Vein endothelial cell (primary cell): ENCODE measurements at places on chromosomes 5 and 9. TPM values are rescaled to one million over a fixed set of nuclear protein-coding genes. Genes with fewer than 3 reads are reported as not detected.

Gene CMYA5
- 0.10 and 0.33 TPM in 2 replicates for total RNA-seq

Gene HAPLN1
- total RNA-seq: under 0.01 TPM in 1 of 2 replicates, not detected in the other

Gene IGFBPL1
- 0.48 TPM in 1 of 2 replicates, not detected in the other for total RNA-seq

Gene KLF9
- total RNA-seq: 17.3 and 17.7 TPM in 2 replicates

Gene SLC25A2
- 0.48 TPM in 1 of 2 replicates, not detected in the other for total RNA-seq

Gene EQTN
- total RNA-seq: not detected in 2 replicates

Gene FOXD4L4
- total RNA-seq: 0.19 and 0.33 TPM in 2 replicates

Gene HMMR
- total RNA-seq: 11.8 and 21.0 TPM in 2 replicates

Gene KIF4B
- total RNA-seq: 0.33 and 0.48 TPM in 2 replicates

Gene RGMB
- 33.6 and 39.4 TPM in 2 replicates for total RNA-seq

Gene PTGES
- total RNA-seq: 0.10 and 0.33 TPM in 2 replicates

Gene MYMK
- not detected in 2 replicates for total RNA-seq

Gene SPINK6
- total RNA-seq: not detected in 2 replicates

Gene SEMA5A
- 0.10 and 0.33 TPM in 2 replicates for total RNA-seq

Gene NTNG2
- total RNA-seq: under 0.01 and 0.10 TPM in 2 replicates

Gene PKN3
- total RNA-seq: 17.2 and 25.5 TPM in 2 replicates

Gene ARID3C
- 0.33 TPM in 1 of 2 replicates, not detected in the other for total RNA-seq
